ENCODE measurements at places on chromosomes 4 and X.

DNA sequence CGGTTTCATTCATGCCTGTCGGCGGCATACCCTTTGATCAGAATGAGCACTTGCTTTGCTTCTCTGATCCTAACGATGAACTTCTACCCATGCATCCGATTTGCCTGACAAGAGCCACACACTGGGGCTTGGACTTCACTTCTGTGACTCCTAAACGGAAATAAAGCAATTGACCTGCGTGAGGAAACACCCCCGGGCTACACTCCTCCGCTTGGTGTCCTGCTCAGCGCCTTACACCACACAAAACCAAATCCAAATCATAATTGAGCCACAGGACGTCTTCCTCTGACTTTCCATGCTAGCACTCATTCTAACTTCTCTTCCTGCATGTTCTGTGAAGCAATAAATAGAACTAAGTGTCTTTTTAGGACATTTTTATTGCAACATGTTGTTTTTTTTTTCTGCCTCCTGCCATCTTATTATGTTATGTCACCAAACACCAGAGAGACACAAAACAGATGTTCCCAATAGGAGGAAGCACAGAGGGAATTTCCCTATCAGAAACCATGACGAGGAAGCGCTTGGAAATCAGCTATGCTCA lies 110.8 kb upstream of the FAM9B start:
- no peak for DNase-seq

DNA sequence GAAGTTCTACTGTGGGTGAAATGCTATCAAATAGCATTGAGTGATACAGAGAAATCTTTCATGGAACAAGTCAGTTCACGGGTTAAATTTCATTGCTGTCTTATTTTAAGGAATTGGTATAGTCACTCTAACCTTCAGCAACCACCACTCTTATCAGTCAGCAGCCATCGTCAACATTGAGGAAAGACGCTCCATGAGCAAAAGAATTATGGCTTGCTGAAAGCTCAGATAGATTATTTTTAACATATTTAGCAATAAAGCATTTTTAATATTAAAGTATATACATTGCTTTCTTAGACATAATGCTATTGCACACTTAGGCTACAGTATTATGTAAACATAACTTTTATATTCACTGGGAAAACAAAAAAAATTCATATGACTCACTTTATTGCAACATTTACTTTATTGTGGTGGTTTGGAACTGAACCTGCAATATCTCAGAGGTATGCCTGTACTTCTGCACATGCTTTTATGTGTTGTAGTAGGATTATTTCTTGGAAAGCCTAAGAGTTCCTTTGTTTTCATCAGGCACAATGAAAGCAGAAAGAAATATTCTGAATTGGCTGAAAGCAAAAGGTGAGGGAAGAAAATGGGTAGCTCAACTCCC lies 586.7 kb downstream of the GBA3 start:
- DNase-seq = no peak

DNA sequence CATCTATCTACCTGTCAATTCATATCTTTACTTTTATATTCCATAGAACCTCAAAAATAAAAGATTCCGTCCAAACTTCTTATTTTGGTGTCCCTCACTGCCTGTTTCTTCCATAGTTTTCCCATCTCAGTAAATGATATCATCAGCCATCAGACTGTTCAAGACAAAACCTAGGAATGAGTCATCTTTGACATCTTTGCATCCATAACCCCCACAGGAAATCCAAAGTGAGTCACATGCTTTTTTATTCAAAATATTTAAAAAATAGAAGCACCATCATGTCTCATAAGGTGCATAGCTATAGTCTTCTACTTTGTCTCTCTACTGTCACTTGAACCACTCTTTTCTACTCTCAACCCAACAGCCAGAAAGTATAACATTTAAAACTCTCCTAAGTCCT lies 29.9 kb upstream of the CXXC4 start:
- DNase-seq = no peak

DNA sequence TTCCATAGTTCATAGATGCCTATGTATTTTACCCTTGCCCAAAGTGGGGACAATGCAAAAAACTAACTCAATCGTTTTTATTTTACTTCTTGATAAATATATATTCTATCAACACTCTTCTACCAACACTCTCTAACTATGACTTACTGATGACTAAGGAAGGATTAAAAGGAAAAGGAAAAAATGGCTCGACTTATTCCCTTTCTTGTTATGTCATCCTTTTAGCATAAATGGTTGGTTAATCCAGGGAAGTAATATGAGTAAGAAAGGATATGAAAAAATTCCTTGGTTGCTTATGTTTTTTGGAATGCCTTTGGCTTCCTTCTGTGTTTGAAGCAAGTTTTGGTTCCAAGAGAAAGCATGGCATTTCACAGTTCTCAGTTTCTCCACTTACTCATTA lies 1087.1 kb downstream of the C4orf33 start:
- no peak for DNase-seq

- DNase-seq = no peak
These were observed 4.0 kb upstream of the CBLL2 start for GRCh38 chrX:22268706-22269105.

DNA sequence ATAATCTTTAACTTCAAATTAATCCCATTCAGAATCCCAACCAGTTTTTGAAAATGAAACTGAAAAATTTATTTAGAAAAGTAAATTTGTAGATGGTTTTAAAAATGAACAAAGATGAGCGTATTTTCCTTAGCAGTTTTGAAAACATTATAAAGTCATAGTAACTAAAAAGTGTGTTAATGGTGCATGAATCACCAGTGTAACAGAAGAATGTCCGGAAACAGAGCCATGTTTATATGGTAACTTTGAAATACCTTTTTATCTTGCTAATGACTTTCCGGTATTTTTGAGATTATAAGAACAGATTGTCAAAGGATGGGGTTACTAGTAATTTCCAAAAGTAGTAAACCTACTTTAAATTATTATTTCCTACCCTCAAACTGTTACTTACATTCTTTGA lies 145.9 kb downstream of the IRS4 start:
- no peak for DNase-seq

- DNase-seq = no peak
These were observed 2.2 kb downstream of the CLCN3 start for GRCh38 chr4:169622566-169622965.

GRCh38 chr4:83851261-83852084 lies 315.6 kb downstream of the GPAT3 start:
- DNase-seq = no peak

DNA sequence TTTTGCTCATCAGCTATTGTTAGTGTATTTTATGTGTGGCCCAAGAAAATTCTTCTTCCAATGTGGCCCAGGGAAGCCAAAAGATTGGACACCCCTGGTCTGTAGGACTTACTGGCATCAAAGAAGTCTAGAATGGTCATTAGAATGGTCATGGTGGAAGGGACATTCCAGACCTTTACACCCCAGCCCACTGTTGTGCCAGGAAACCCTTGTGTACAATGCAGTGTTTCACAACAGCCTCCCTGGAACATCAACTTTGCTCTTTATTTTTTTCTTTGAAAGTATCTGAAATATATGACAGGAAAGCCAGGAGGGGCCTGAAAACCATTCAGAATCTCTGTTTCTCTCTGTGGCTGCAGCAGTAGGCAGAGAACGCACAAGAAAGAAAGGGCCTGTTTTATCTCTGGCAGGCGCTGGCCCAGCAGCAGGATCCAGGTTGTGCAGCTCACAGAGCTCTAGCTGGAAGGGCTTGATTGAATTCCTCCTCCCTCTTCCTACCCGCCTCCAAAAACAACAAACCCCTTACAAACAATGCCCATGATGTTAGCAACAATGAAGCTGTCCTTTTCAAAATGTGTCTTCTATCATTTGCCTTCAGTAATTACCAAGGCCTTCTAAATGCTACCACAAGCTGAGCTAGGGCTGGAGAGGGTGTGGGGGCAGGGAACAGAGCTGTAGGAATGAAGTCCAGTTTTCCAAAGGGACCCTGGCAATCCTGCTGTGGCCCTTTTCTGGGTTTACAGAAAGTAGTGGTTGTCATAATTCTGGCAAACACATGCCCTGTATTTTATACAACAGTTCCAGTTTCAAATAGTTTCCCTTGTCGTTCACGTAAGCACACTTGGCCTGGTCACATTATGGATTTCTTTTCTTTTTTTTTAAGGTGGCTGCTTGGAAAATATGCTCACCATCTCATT lies 32.3 kb upstream of the TFDP3 start:
- DNase-seq = no peak

DNA sequence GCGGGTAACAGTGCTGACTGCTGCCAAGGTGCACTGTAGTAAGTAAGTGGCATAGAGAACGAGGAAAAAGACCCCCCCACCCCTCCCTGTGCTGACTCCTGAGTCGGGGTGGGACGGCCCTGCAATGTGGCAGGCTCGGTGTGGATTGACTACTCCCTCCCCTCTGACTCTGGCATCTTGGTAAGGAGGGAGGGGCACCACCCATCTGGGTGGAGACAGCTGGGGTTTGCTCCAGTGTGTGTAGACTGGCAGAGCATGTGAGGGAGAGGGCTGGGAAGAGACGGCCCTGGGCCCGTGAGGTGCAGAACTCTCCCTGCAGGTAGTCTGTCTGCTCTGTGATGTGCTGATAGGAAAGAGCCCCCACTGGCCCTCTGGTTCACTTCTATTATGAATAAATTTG lies 31.0 kb downstream of the NSG1 start:
- peak; percentile 28 for DNase-seq

GRCh38 chr4:10077483-10078335 lies 38.9 kb downstream of the WDR1 start:
- no peak for DNase-seq

DNA sequence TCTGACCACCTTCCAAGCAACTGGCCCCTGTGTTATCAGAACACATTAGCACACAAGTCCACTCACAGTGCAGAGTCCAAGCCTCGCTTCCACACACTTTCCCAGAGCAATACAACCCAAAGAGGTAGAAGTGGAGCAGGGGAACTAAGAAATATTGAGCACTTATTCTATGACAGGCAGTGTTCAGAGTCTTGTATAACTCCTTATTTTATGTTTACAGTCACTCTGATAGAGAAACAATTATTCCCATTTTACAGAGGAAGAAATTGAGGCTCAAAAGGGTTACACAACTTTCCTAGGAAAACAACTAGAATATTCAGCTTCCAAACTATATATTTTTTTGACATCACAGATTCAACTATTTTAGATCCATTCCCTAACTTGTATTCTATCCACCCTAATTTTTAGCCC lies 18.3 kb upstream of the TMEM154 start:
- DNase-seq = no peak
